ENCODE measurements at places on chromosomes 3 and 15.

DNA sequence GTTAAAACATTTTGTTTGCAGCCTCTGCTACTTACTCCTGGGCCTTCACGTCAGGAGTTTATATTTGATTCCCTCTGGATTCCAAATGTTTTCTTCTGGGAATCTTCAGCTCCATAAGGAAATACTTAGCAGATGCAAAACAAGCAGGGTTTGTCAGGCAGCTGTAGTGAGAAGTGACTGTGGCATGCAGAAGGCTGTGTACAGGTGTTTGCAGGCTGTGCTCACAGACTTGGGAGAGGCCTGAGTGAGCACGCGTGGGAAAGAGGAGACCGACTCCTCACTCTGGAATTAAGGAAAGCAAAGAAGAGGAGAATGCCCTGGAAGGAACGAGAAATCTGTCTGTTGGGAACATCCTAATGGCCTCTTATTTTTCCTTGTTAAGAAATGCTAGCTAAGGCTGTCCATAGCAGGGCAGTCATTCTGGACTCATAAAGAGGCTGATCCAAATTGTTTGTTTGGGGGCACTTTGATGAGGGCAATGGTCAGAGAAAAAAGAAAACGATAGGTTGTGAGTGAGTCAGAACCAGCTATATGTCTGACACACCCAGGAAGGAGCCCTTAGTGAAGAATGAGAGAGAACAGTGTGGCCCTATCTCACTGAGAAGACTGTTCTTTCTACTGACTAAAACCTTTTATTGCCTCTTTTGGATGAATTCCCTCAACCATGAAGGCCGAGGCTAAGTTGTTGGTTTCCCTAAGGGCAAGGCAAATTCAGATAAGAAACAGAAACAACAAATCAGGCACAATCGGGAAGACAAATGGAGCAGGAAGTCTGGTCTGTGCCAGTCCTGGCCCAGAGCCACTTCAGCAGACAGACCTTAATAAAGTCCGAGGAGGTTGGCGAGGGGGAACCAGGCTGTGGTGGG lies 82.6 kb downstream of the TGFBR2 start:
- no peak for DNase-seq

DNA sequence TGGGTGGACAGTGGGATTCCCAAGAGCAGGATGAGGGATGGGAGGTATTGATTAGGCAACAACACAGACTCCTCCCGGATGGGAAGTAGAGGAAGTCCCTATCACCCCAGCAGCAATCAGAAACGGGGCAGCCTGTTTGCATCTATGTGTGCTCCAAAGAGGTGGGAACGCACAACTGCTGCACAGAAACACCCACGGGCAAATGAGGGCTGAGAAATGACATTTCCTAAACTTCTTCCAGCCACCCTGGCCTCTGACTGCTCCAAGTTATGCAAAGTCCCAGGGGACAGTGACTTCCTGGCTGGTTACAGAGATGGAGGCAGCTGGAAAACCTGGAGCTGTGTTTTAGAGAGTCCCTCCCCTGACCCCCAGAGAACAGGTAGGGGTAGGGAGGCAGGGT lies 42.6 kb downstream of the HCN4 start:
- DNase-seq: no peak

GRCh38 chr3:151387842-151388241 lies 3.3 kb upstream of the P2RY12 start:
- no peak for DNase-seq

GRCh38 chr3:118477768-118478167 lies 556.9 kb downstream of the IGSF11 start:
- no peak for DNase-seq

DNA sequence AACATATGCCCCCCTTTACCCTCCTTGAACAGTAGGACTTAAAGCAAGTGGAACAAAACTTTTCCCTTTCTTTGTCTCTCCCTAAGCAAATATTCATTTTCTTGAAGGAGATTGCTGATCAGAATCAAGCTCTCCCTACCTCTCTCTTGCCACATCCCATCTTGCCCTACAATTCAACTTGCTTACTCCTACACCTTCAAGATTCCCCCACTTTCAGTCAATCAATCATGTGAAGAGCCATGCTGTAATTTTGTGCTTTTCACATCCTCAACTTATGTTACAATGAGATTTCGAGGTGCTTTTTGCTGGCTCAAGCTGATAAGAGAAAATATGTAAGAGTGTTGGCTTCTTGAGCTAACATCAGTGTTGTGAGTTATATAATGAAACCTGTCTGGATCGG lies 662.9 kb downstream of the NLGN1 start:
- no peak for DNase-seq

GRCh38 chr15:41660235-41661077 lies at the start of gene MGA:
MGA (plus strand) TSS chr15:41660405.
- DNase-seq: peak; percentile 78
